T-helper 2 cell (primary cell): ENCODE measurements at places on chromosomes 5 and 9.

DNA sequence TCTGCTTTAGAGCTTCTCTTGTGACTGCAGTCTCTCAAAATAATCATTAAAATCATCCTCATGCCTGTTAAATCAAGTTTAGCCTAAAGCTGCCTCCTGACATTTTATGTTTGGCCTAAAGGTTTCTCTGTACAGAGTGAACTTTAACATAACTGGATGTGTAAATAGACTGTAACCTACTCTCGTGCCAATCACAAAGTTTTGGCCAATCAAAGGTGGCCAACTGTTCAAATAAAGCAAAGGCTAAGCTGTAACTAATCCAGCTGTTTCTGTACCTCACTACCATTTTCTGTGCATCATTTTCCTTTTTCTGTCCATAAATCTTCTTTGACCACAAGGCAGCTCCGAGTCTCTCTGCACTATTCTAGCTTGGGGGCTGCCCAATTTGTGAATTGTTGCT is 86.2 kb downstream of the GCNT1 start:
- DNase-seq, result no peak

- DNase-seq, result no peak
Measured at GRCh38 chr5:75089137-75089536, 36.8 kb upstream of the GCNT4 start.

- DNase-seq, result no peak
Measured at GRCh38 chr5:30156156-30156555, 1037.3 kb upstream of the CDH6 start.

DNA sequence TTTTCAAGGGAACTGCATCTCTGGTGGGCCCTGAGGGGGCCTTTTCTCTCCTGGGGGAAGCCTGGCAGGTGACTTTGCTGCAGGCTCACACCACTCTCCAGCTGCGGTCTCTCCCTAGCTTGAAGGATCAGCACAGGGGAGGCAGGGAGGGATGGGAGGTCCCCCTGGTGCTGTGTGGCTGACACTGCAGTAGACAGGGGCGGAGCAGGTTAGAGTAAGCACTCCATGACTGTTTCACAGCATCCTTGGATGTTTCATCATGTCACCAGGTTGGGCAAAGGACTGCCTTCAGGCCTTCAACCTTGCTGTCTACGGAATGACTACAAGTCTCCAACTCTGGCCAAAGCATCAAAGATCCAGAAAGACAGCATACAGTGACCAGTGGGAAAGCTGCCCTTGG is 470.7 kb downstream of the CDK5RAP2 start:
- DNase-seq, result peak; percentile 2

DNA sequence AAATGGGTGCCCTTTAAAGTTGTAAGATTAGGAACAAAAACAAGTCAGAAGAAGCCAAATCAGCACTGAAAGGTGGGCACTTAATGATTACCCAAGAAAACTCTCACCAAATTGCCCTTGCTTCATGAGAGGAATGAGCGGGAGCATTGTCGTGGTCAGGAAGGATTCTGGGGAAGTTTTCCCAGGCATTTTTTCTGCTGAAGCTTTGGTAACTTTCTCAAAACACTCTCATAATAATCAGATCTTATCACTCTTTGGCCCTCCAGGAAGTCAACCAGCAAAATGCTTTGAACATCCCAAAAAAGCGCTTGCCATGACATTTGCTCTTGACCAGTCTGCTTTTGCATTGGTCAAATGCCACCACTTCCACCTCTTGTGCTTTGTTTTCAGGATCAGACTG is 10.4 kb upstream of the PCDHGC3 start:
- no peak for DNase-seq

- DNase-seq, result no peak
Measured at GRCh38 chr9:76032038-76032796, 141.7 kb downstream of the PCSK5 start.

GRCh38 chr5:133331941-133332340 is 280.1 kb downstream of the HSPA4 start:
- no peak for DNase-seq

DNA sequence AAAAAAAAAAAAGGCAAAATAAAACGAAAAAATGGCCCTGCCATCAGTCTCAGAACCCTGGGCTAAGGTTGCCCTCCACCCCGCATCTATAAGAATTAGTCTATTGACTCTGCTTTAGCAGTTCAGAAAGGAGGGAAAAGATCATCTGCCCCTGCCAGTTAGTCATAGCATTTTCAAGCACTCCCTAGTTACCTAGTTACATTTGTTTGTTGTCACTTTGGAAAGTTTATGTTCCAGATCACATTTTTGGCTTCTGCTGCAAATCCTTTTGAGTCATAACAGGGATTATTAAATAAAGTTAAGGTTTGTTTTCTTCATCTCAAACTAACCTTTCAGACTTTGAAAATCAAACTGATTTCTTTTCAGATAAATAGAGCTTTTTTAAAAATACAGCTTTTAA is 52.1 kb downstream of the AQP7 start:
- no peak for DNase-seq
